Stimulated activated CD4-positive, alpha-beta T cell treated with anti-CD3 and anti-CD28 coated beads, Interleukin-2, amount 100 ng/mL, for 48 hours (primary cell): ENCODE measurements at places on chromosomes 12 and 14.

GRCh38 chr12:115149685-115150378 is 465.9 kb upstream of the TBX3 start:
- DNase-seq = no peak

DNA sequence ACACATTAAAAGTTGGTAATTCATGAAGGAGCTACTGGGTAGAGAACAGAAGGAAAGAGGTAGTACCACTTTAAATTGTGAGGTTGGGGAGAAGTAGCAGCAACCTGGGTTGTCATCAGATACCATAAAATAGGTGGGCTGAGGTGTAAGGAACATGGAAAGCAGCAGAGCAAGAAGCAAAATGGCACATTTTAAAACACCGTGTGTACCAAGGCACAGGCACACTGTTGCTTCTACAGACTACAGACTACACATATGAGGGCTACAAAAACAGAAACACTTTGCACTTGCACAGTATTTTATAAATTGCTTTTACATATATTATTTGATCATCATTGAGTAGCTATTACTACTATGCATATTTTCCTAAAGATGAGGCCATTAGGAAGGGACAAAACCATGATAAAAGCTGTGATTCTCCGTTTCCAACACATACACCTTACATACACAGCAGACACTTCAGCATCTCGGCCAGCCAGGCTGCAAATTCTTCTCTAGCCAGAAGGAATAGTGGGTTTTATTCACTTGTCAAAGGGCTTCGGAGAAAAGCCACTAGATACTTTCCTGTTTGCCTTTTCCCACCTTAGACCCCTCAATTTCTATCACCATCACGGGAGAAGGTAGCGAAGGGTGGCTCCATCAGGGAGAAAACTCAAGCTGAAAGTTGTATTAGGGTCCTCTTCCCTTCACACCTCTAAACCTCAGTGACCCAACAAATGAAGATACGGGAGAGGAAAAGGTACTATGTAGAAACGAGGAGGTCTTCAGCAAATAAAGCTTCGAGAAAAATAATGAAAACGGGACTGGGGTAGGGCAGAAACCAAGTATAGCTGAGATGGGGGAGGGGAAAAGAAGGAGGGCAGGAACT is 1.6 kb downstream of the PYM1 start:
- no peak for DNase-seq

- DNase-seq = no peak
These were observed 22.7 kb upstream of the EIF5 start for GRCh38 chr14:103311171-103311997.

DNA sequence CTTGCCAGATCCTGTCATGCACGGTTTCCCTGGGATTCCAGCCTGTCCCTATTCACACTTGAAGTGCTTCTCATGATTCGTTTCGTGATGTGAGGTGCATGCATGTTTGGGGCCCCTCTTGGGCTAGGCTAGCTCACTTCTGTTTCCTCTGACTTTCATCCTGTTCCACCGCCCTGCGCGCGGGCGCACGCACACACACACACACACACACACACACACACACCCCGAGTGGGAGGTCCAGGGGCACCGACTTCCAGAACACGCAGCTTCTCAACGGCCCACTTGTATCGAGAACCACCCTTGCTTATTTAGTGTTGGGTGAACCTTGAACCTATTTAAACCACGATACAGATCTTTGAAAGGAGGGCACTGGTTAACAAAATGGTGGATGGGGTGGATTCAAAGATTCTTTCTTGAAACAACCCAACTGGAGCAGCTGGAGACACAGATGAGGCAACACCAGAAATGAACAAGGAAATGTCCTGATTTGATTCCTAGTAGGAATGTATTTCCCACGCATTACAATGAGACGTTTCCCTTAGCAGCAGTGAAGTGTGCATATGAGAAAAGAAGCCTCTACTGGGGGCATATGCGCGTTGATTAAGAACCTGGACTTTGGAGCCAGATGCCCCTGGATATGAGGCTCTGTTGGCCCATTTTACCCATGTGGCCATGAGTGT is 16.3 kb downstream of the ELK3 start:
- DNase-seq = peak; percentile 54

DNA sequence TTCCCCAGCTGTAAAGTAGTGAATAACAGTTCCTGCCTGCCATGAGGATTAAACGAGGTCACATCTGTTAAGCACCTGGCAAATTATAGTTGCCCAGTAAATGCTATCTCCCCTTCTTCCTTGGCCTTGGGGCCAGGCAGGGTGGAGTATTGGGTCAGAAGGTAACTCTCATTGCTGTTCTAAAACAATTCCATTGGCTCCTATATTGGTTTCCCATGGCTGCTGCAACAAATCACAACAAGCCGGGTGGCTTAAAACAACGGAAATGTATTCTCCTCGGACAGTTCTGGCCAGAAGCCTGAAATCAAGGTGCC is 31.9 kb downstream of the MMAB start:
- no peak for DNase-seq

- no peak for DNase-seq
These were observed 536.8 kb downstream of the MED13L start for GRCh38 chr12:115740586-115741155.

DNA sequence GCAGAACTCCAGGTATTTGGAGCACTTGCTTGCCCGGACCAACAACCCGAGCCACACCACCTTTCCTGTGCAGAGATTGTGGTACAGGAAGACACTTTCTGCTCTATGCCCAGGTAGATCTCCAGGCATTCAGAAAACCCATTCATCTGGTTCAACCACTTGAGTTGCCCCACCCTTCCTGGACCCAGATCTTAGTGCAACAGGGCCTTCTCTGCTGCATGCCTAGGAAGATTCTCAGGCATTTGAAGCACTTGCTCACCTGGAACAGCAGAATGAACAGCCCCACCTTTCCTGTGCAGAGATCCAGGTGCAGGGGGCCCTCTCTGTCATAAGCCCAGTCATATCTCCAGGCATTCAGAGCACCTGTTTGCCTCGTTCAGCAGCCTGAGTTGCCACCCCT is 412.8 kb upstream of the MGAT4C start:
- DNase-seq = no peak

- peak; percentile 55 for DNase-seq
These were observed 53.5 kb upstream of the BEGAIN start for GRCh38 chr14:100640471-100641273.

- DNase-seq = no peak
These were observed 238.6 kb downstream of the ZFP36L1 start for GRCh38 chr14:68554231-68554630.

GRCh38 chr12:65968889-65969509 is 144.7 kb downstream of the HMGA2 start:
- no peak for DNase-seq

DNA sequence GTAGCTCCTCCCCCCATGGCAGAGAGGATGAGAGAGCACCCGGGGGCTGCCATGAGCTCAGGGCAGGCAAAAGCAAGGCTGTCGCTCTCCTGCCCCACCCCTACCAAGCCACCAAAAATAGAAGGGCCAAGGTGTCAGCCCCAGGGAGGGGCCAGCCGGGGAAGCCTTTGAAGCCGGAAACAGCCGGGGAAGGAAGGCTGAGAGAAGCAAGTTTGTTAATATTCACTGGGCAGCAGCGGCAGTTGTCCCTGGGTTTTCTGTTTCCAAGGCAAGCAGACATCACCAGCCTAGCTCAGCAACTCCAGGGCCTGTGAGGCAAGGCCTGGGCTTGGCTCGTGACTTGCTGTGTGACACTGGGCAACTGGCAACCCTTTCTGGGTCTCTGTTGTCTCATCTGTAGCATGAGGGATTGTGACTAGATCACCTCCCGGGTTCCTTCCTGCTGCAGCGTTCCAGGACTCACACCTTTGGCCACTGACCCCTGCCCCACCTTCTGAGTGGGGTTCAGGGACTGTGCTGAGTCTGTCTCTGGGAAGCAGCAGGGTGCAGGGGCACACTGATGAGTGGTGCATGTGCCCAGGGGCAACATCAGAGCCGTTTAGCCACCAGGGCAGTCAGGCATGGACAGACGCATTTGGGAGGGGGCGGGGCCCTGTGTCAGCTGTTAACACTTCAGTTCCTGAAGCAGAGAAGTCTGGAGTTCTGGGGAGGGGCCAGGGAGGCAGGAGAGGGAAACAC is 24.3 kb downstream of the SYNDIG1L start:
- peak; percentile 21 for DNase-seq

- no peak for DNase-seq
These were observed 46.3 kb upstream of the PTGDR start for GRCh38 chr14:52220924-52221811.

DNA sequence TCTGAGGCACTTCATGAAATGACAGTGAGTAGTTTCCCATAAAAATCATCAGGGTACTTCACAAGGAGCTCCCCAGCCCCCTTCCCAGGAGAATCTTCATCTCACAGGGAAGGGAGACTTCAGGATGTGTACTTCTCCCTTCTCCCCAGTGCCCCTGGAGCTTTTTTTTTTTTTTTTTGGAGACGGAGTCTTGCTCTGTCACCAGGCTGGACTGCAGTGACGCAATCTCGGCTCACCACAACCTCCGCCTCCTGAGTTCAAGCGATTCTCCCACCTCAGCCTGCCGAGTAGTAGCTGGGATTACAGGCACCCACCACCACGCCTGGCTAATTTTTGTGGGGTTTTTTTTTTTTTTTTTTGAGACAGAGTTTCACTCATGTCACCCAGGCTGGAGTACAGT is 10.4 kb downstream of the ITPK1 start:
- no peak for DNase-seq

GRCh38 chr12:94615260-94616181 is 34.8 kb downstream of the TMCC3 start:
- DNase-seq = no peak

DNA sequence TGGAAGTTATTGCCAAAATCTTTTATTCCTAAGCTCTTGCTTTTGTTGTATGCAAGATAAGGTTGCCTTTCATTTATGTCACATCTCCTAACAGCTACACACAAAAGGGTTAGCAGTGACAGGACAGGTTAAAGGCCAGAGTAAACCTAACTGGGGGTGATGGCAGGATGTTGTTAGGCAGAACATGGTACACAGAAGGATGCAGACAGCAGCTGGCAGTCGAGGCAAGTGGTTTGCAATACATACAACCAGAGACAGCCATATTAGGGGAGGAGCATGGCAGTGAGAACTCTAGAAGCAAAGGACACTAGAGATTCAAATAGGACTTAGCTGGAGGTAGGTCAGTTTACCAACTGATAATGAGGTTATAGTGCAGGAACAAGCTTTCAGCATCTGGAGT is 2.7 kb upstream of the ABCD2 start:
- DNase-seq = no peak

DNA sequence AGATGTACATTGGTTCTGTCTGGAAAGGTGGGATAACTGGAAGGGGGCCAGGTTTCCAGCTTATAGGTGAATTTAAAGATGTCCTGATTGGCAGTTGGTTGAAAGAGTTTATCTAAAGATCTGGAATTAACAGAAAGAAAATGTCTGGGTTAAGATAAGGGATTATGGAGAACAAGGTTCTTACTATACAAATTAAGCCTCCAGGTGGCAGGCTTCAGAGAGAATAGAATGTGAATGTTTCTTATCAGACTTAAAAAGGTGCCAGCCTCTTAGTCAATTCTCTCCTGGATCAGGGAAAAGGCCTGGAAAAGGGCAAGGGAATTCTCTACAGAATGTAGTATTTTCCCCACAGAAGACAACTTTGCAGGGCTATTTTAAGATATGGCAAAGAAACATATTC is 53.1 kb downstream of the CNTN1 start:
- no peak for DNase-seq

DNA sequence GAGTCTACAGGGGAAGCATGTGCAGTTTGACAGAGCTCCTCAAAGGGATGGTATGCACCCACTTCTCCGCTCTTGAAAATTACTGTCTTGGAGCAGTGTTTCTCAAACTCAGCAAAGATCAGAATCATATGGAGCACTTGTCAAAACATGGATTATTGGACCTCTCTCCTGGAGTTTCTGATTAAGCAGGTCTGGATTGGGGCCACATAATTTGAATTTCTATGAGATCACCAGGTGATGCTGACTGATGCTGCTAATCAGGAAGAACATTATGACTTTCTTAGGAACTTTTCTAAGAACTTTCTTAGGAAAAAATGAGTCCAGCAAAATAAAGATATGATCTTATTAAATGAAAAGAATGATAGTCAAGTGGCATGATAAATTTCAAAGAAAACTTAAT is 144.3 kb downstream of the CPNE8 start:
- DNase-seq = no peak

GRCh38 chr14:56528927-56529326 is 50.7 kb upstream of the TMEM260 start:
- DNase-seq = no peak

- no peak for DNase-seq
These were observed 340.9 kb downstream of the AACS start for GRCh38 chr12:125406131-125406530.

GRCh38 chr14:67477926-67478799 is 10.4 kb downstream of the TMEM229B start:
- DNase-seq = no peak

GRCh38 chr14:104689109-104689880 is at the start of gene INF2:
Gene INF2 (plus strand): TSS chr14:104689618. CDS start chr14:104701366, 11,748 bp downstream.
- DNase-seq = peak; percentile 21

- DNase-seq = no peak
These were observed 5.6 kb downstream of the HIP1R start for GRCh38 chr12:122840580-122841513.

DNA sequence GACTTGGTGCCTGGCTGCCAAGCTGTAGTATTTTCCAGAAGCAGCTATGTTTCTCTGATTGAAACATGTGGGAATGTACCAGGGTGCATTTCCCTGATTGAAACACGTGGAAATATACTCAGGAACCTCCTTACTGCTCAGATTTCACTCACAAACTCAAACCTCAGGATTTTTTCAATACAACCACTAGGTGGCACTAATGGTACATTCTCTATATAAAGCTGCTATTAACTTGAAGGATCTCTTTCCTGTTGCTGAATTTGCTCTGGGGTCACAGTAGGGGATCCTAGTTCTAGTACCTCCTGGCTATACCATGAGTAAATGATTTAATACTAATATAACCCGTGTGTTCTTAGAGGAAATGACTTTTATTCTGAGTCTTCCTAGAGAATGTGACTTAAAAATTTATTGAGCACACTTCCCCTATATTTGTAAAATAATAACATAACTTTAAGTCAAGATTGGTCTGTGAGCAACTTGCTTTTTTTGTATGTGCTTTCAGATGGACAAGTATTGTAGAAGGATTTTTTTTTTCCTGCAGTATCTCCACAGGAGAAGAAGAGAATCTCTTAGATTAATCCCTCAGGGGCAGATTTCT is 173.8 kb upstream of the MIS18BP1 start:
- no peak for DNase-seq

- DNase-seq = no peak
These were observed 7.6 kb upstream of the FLVCR2 start for GRCh38 chr14:75570797-75571196.

GRCh38 chr12:129673806-129674205 is 230.0 kb downstream of the TMEM132D start:
- no peak for DNase-seq

DNA sequence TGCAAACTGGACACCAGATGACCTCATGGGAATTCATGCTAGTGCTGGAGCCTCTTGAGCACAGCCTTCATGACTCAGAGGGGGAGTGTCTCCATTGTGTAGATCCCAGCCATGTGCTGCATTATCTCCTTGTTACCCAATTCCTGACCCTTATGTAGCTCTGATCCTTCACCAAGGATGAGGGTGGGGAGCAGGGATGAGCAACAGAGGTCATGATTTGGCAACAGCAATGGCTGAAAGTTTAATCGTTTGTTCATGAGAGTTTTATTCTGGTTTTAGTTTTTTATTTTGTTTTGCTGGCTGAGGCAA is 9.5 kb upstream of the BDKRB1 start:
- DNase-seq = no peak
